HS-5 (cell line): ENCODE measurements at places on chromosomes 11 and 22.

DNA sequence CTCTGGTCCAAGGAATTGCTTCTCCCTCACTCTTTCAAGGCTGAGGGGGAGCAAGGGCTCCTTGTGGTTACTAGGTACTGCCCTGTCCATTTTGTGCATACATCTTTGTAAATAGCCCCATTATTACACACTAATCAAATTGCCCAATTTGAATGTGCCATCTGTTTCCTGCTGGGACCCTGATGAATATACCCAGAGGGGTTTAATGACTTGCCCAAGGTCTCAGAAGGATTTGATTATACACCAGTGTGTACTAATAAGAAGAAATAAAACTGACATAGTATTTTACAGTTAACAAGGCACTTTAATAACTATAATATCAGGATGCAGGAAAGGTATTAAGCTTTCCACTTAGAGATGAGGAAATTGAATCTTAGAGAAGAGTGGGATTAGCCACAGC is 64.6 kb upstream of the PTPRJ start:
- DNase-seq = no peak

GRCh38 chr22:25475257-25476022 is 89.0 kb upstream of the GRK3 start:
- no peak for DNase-seq

DNA sequence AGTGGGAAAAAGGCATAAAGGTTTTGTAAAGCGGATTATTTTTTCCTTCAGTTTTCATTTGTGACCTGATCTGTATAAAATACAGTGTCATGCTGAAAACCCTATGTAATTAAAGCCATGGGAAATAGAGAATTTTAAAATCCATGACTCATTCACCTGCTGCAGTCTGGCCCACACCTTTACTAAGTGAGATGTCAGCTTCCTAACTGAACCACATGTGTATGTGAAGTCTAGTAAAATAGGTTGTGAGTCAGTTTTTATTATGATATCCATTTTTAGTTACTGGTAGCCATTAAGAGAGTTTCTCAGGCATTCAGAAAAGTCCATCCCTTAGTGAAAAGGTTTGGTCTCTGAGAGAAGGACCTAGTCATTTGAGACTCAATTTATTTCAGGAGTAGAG is 60.9 kb downstream of the TRIM44 start:
- DNase-seq = no peak

DNA sequence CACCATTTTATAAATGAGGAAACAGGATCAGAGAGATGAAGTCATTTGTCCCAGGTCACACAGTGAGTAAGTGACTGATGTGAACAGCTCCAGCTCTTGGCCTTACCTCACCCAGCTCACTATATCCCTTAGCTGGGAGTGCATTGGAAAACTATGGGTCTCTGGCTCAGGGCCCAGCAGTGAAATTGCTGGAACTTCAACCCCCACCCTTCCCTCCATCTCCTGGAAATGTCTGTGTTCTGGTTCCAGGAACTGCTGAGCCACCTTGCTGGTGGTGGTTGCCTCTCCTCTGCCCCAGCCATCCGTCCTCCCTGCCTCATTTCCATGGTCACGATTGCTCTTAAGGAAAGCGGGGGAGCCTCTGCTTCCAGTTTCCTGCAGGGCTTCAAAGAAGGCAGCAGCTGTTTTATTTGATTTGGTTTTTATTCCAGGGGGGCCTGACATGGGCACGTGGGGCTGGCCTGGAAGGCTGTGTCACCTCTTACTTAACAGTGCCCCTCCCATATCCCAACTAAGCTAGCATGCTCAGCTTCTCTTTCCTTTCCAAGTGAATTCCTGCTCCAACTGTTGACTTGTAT is 46.2 kb upstream of the CSTF3 start:
- no peak for DNase-seq

- no peak for DNase-seq
Measured at GRCh38 chr11:35153280-35153679, 14.3 kb downstream of the CD44 start.

- DNase-seq = no peak
Measured at GRCh38 chr22:28817919-28818859, 17.8 kb upstream of the XBP1 start.

GRCh38 chr11:8818421-8818820 is 92.6 kb upstream of the AKIP1 start:
- DNase-seq = no peak

DNA sequence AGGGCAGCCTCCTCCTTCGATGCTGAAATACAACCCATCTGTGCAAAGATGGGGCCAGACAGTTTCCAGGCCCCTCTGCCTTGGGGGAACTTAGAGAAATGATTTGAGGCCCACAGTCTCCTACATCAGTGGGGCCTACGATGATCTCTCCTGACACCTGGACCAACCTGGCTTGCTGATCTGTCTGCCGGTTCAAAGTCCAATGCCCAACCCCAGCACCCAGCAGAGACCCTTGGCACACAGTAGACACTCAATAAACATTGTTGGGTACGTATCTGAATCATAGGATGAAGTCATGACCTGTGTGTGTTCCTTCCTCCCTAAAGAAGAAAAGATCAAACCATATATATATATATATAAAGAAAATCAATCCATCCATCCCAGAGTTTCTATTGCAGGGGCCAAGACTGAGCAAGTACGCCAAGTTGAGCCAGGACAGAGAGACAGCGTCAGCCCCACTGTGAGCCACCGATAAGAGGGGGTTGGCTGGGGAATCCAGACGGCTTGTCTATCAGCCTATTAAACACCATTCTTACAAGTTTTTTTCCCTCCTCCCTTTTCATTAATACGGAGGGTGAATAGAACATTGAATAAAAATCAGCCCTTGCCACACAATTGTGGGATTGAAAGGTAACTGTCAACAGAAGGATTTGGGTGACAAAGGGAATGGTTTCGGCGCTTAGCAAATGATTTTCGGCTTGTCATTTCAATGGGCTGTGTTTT is 244.1 kb downstream of the MN1 start:
- DNase-seq = no peak

GRCh38 chr22:26445577-26446275 is 16.7 kb downstream of the ASPHD2 start:
- no peak for DNase-seq

- DNase-seq = peak; percentile 14
Measured at GRCh38 chr11:122778148-122778547, 60.2 kb upstream of the CRTAM start.

DNA sequence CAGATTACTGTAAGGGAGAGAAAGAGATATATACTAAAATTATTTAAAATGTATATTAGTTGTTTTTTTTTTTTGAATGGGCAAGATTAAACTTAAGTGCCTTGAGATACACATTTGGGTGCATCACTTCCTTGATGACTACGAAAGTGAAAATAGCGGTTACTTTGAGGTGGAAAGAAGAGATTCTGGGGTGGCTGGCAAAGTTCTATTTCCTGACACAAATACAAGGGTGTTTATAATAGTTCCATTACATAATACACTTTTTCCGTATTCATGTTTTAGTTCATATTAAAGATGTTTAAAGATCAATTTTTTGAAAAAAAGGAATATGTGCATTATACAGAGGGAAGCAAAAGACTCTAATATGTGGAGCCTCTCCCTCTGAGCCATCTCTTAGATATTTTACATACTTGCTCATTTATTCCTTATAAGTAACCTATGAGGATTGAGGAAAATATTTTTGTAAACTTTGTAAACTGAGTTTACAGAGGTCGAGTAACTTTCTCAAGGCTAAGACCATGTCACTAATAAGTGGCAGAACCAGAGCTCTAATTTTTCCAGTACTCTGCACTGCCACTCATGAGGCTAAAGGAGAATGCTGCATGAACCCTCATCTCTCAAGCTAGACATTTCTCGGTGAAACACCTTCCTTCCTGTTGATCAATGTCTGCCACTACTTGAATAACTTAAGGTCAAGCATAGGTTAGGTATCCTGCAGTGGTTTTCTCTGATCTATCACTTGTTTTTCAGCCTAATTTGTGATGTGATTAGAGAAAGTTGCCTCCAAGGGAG is 58.6 kb downstream of the DDIAS start:
- DNase-seq = no peak

GRCh38 chr11:132549561-132549960 is 982.7 kb downstream of the OPCML start:
- DNase-seq = no peak

GRCh38 chr11:101516546-101516945 is 67.3 kb downstream of the TRPC6 start:
- DNase-seq = no peak

- peak; percentile 71 for DNase-seq
Measured at GRCh38 chr11:130737866-130738431, 178.3 kb downstream of the SNX19 start.

GRCh38 chr11:2156416-2157182 is 4.4 kb downstream of the INS start:
- no peak for DNase-seq

DNA sequence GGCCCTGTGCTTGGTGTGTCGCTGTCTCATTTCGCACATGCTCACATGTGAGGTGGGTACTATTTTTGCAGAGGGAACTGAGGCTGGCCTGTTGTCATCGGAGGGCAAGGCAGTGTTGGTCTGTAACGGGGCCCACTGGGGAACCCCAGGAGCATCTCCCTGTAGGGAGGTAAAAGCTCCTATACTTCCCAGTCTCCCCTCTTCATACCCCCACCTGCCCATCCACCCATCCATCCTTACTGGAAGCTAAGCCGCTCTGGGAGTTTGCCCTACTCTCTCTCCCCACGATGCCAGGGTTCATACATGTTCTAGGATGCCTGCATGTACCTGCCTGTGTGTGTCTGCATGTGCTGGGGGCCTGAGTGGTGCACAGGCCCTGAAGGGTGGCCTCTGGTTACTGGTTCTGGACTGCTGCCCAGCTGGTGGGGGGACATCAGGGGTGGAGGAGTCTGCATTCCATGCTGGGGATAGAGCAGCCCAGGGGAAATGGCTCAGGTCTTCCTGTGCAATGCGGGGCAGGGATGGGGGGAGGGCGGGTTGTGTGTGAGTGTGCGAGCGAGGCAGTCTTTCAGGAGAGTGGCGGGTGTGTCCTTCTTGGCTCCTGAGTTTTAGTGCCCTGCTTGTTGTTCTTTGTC is 77.7 kb downstream of the PKNOX2 start:
- no peak for DNase-seq
